ENCODE measurements at places on chromosomes 6 and 20.

DNA sequence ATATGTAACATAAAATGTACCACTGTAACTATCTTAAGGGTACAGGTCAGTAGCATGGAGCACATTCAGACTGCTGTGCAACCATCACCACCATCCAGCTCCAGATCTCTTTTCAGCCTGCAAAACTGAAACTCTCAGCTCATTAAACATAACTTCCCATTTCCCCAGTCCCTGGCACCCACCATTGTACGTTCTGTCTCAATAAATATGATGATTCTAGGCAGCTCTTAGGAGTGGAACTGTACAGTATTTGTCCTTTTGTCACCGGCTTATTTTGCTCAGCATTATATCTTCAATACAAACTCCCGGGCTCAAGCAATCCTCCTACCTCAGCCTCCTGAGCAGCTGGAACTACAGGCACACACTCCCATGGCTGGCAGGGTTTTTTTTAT lies 1.5 kb downstream of the ZC3H12D start:
- H3K27ac ChIP-seq: peak overlapping the region; percentile 100
- no peaks in the 10 kb centered on the region for H3K27me3 ChIP-seq
- peaks cover 64% of the 10 kb centered on the region for H3K4me1 ChIP-seq
- peaks cover 52% of the 10 kb centered on the region for H3K36me3 ChIP-seq
- H3K4me3 ChIP-seq: peak overlapping the region; percentile 90

DNA sequence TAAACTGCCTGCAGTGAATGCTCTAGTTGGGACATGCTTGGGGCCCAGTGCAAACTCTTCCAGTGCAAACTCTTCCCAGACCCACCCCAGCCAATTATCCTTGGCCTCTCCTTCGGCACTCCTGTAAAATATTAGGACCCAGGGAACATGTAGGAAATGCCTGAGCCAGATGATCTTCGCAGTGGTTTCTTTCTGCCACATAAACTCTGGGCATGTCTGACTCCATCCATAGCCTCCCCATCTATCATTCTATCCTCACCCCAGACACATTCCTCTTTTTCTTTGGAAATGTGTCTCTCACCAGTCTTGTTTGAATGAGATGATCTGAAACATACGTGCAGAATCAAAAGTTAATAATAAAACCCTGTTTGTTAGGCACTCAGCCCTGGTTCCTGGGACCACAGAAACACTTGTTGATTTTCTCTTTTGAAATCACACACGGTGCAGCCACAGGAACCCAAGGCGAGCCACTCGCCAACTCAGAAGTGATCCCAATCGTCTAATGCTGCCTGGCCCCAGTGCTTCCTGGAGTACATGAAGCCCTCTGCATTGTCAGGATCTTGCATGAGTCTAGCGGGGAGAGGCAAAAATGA lies 108.9 kb upstream of the CST7 start:
- DNase-seq: no peak
- H3K36me3 ChIP-seq: no peaks in the 10 kb centered on the region
- H3K4me1 ChIP-seq: no peaks in the 10 kb centered on the region
- H3K27me3 ChIP-seq: peaks cover 17% of the 10 kb centered on the region

GRCh38 chr6:170278743-170279094 lies 12.2 kb downstream of the DLL1 start:
- no peaks in the 10 kb centered on the region for H3K36me3 ChIP-seq
- no peak overlapping the region for H3K4me3 ChIP-seq
- no peak overlapping the region for H3K27ac ChIP-seq
- peaks cover 55% of the 10 kb centered on the region for H3K27me3 ChIP-seq
- no peak for DNase-seq

- DNase-seq: no peak
- peaks cover 46% of the 10 kb centered on the region for H3K36me3 ChIP-seq
- H3K27me3 ChIP-seq: no peaks in the 10 kb centered on the region
- peaks cover 21% of the 10 kb centered on the region for H3K4me1 ChIP-seq
These were observed 28.4 kb downstream of the VAPB start for GRCh38 chr20:58417438-58417837.

- no peak overlapping the region for H3K27ac ChIP-seq
- H3K4me3 ChIP-seq: no peak overlapping the region
- no peak for DNase-seq
- peaks cover 1% of the 10 kb centered on the region for H3K27me3 ChIP-seq
- H3K4me1 ChIP-seq: no peaks in the 10 kb centered on the region
These were observed 382.1 kb downstream of the HACE1 start for GRCh38 chr6:104477569-104477968.

GRCh38 chr20:2750491-2751251 lies 49.8 kb downstream of the CPXM1 start:
- peak overlapping the region; percentile 71 for H3K4me3 ChIP-seq
- peak; percentile 65 for DNase-seq
- H3K4me1 ChIP-seq: peaks cover 18% of the 10 kb centered on the region
- H3K27ac ChIP-seq: no peak overlapping the region
- H3K27me3 ChIP-seq: peaks cover 56% of the 10 kb centered on the region
- H3K36me3 ChIP-seq: no peaks in the 10 kb centered on the region

DNA sequence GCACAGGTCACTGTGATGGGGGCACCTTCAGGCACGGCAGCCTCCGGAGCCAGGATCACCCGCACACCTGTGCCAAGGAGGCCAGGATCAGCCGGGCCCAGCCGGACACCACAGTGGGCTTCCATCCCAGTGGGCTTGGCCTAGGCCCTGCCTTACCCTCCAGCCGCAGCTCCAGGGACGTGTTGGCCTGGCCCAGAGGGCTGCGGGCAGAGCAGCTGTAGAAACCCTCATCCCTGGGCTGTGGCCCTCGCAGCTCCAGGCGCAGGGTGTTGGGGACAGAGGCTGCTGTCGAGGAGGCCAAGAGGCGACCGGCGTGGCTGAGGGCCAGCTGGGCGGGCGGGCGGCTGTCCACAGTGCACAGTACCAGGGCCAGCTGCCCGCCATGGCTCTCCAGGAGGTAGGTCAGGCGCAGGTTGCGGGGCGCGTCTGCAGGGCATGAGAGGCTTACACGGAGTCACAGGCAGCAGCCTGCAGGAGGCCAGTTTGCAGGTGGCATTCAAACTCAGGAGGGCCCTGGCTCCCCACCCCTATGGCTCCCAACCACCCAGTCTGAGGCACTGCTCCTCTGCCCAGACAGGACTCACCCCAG lies 11.0 kb upstream of the ADAM33 start:
- no peaks in the 10 kb centered on the region for H3K4me1 ChIP-seq
- no peak overlapping the region for H3K27ac ChIP-seq

GRCh38 chr20:3334156-3334943 lies 73.1 kb downstream of the DNAAF9 start:
- no peak overlapping the region for H3K27ac ChIP-seq
- no peaks in the 10 kb centered on the region for H3K27me3 ChIP-seq
- peaks cover 3% of the 10 kb centered on the region for H3K4me1 ChIP-seq
- H3K4me3 ChIP-seq: no peak overlapping the region
- DNase-seq: no peak

- no peak overlapping the region for H3K4me3 ChIP-seq
- no peak for DNase-seq
- H3K36me3 ChIP-seq: no peaks in the 10 kb centered on the region
- peaks cover 6% of the 10 kb centered on the region for H3K27me3 ChIP-seq
- H3K4me1 ChIP-seq: no peaks in the 10 kb centered on the region
These were observed 83.9 kb upstream of the GPR6 start for GRCh38 chr6:109894181-109894580.

DNA sequence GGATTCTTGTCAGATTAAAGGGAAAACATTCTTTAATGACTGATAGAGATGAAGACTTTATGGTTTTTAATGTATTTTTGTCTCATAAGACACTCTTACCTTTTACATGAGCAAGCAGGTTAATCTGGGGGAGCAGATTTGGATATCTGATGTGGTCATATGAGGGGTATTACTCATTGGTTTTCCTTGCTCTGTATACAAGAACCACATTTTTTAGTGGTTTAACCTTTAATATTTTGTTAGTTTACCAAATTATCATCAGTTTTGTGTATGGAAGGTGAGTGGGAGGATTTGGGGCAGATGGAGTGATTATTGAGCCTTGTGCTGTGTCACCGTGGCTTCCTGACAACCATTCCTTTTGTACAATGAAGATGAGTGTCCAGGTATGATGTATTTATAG lies 112.9 kb downstream of the FIG4 start:
- H3K27me3 ChIP-seq: no peaks in the 10 kb centered on the region
- no peak overlapping the region for H3K4me3 ChIP-seq
- peaks cover 8% of the 10 kb centered on the region for H3K4me1 ChIP-seq
- no peak overlapping the region for H3K27ac ChIP-seq

- H3K27me3 ChIP-seq: no peaks in the 10 kb centered on the region
- H3K27ac ChIP-seq: no peak overlapping the region
- DNase-seq: no peak
- H3K4me3 ChIP-seq: no peak overlapping the region
- peaks cover 72% of the 10 kb centered on the region for H3K4me1 ChIP-seq
These were observed 67.5 kb downstream of the JARID2 start for GRCh38 chr6:15313367-15313766.

GRCh38 chr6:119865466-119866350 lies 516.1 kb upstream of the MAN1A1 start:
- peaks cover 1% of the 10 kb centered on the region for H3K27me3 ChIP-seq
- no peak overlapping the region for H3K27ac ChIP-seq

- H3K36me3 ChIP-seq: peaks cover 12% of the 10 kb centered on the region
- no peak for DNase-seq
- no peaks in the 10 kb centered on the region for H3K27me3 ChIP-seq
- peak overlapping the region; percentile 98 for H3K27ac ChIP-seq
- peak overlapping the region; percentile 92 for H3K4me3 ChIP-seq
- peaks cover 24% of the 10 kb centered on the region for H3K4me1 ChIP-seq
These were observed 1.2 kb upstream of the DYNLRB1 start for GRCh38 chr20:34514897-34515483.

GRCh38 chr6:149311293-149311692 lies 6.2 kb upstream of the TAB2 start:
- no peak overlapping the region for H3K4me3 ChIP-seq
- no peak overlapping the region for H3K27ac ChIP-seq
- no peak for DNase-seq
- peaks cover 1% of the 10 kb centered on the region for H3K36me3 ChIP-seq
- no peaks in the 10 kb centered on the region for H3K27me3 ChIP-seq

DNA sequence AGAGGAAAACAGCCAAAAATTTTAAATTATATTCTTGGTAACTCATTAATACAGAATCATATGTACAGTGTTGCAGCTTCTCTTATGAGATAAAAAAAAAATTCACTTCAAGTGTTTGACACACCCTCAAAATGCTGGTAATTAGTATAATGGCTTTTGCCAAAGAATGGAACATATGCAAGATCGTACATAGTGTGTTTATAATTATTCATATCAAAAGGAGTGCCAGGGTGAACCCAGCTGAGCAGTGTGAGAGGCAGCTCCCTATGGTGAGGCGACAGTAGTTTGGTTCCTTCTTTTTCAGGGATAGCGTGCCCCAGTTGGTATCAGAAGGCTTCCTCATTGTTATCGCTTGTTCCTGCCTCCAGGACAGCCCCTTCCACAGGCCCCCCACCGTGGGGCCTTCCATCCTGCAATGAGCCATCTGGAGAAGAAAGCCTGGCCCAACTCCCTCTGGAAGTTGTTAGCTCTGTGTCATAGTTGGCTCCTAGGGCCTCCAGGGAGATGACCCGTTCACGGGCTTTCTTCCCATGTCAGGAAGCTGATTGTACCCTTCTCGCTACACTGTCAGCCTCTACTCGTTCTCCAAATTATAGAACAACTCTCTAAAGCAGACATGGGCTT lies 150.7 kb downstream of the FRK start:
- no peak overlapping the region for H3K27ac ChIP-seq
- DNase-seq: no peak
- no peaks in the 10 kb centered on the region for H3K4me1 ChIP-seq
- H3K27me3 ChIP-seq: peaks cover 1% of the 10 kb centered on the region

GRCh38 chr6:54191461-54191860 lies 80.2 kb downstream of the MLIP start:
- DNase-seq: no peak
- no peaks in the 10 kb centered on the region for H3K4me1 ChIP-seq
- H3K27me3 ChIP-seq: no peaks in the 10 kb centered on the region

GRCh38 chr20:62183426-62184142 lies 756 bp downstream of the MTG2 start:
- H3K27ac ChIP-seq: peak overlapping the region; percentile 87
- peak overlapping the region; percentile 92 for H3K4me3 ChIP-seq
- H3K36me3 ChIP-seq: peaks cover 14% of the 10 kb centered on the region
- DNase-seq: peak; percentile 62
- peaks cover 25% of the 10 kb centered on the region for H3K4me1 ChIP-seq
- H3K27me3 ChIP-seq: no peaks in the 10 kb centered on the region

DNA sequence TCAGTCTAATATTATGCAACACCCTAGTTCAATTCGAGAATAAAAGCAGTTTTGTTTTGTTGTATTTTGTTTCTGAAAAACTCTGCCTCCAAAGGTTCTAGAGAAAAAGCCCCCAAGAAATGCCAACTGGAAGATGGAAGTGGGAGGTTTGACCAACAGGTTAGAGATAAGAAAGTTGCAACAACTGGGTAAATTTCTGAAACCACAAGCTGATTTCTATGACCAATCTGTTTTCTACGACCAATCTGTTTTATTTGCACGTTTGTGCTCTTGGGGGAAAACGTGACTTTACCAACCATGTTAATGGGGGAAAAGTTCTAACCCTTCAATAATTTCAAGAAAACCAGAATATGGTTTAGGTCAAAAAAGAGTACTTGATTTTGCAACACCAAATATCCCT lies 173.2 kb downstream of the PDE7B start:
- H3K27ac ChIP-seq: no peak overlapping the region
- H3K4me3 ChIP-seq: no peak overlapping the region
- peaks cover 2% of the 10 kb centered on the region for H3K27me3 ChIP-seq
- DNase-seq: no peak

- DNase-seq: peak; percentile 68
- no peaks in the 10 kb centered on the region for H3K4me1 ChIP-seq
- no peak overlapping the region for H3K4me3 ChIP-seq
- H3K27me3 ChIP-seq: peaks cover 5% of the 10 kb centered on the region
These were observed 80.8 kb downstream of the RCAN2 start for GRCh38 chr6:46410334-46410953.

- no peak overlapping the region for H3K4me3 ChIP-seq
- peaks cover 16% of the 10 kb centered on the region for H3K4me1 ChIP-seq
- H3K36me3 ChIP-seq: peaks cover 35% of the 10 kb centered on the region
- no peak for DNase-seq
These were observed 10.0 kb downstream of the PYGB start for GRCh38 chr20:25257756-25258475.

DNA sequence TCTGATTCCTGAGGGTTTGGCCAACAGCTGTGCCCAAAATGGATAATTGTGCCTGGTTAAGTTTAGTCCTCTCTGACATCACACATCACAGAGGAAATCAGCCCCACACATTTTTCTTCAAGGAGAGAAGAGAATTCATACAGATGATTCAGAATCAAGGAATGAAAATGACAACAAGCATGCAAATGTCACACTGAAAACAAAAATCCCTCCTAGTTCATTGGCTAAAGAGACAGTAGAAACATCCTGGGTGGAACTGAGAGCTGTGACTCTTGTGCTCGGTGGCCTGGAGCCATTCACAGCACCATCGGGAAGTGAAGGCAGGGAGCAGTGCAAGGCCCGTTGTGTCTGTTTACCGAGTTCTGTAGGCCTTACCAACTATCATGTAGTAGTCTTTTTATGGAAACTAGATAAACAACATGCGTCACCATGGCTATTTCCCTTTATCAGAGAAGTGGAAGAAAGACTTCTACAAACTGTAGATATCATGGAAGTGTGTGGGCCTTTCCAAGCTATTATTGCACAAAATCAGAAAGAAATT lies 81.7 kb upstream of the TENT5A start:
- no peaks in the 10 kb centered on the region for H3K36me3 ChIP-seq
- no peaks in the 10 kb centered on the region for H3K4me1 ChIP-seq
- no peaks in the 10 kb centered on the region for H3K27me3 ChIP-seq
- no peak overlapping the region for H3K27ac ChIP-seq
